ENCODE measurements at places on chromosomes 4 and X.

DNA sequence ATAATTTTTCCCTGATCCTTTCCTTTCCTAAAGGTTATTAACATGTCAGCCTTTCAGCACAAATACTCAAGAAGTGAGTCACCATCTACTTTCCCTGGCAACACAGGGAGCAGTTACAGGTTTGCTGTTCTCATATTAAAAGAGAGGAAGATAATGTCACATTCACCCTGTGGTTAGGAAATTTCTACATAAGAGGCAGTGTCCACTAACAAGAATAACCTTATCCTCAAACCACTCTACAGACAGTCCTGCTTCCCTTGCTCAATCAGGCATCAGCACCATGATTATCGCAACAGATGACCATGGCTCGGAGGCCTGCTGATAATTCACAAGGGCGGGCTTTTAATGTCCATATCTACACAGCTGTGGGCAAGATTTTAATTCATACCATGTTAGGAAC lies 30.9 kb downstream of the RNF150 start:
- DNase-seq: no peak

- DNase-seq: no peak
Measured at GRCh38 chr4:125991398-125991797, 676.6 kb downstream of the FAT4 start.

DNA sequence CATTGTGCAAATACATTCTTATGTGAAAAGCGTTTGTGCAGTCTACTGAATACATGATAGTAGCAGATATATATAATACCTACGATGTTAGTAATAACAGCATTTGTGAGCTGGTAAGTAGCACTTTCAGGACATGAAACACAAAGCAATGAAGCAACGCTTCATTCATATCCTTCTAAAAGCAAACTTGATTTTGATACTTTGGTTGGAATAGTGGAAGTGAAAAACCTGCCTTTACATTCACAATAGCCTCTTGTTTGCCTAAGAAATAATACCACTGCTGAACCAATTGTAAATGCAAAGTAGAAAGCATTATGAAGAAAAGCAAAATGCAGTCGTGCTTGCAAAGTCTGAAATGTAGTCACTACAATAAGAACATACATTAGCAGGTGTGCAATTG lies 926.3 kb downstream of the FSTL5 start:
- no peak for DNase-seq

DNA sequence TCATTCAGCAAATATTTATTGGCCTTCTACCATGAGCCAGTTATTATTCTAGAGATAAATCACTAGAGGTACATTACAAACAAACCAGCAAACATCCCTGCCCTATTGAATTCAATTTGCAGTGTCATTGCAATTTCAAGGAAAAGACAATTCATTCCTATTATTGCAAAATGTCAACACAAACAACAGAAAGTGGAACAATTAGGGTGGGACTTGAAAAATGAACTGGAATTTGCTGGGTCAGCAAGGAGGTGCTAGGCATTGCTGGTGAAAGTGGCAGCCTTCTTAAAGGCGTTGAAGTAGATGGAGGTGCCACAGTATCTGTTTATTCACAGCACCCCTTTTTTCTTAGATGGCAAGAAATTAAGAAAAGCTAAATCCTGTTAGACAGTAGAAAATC lies 224.0 kb upstream of the BMP3 start:
- DNase-seq: no peak

DNA sequence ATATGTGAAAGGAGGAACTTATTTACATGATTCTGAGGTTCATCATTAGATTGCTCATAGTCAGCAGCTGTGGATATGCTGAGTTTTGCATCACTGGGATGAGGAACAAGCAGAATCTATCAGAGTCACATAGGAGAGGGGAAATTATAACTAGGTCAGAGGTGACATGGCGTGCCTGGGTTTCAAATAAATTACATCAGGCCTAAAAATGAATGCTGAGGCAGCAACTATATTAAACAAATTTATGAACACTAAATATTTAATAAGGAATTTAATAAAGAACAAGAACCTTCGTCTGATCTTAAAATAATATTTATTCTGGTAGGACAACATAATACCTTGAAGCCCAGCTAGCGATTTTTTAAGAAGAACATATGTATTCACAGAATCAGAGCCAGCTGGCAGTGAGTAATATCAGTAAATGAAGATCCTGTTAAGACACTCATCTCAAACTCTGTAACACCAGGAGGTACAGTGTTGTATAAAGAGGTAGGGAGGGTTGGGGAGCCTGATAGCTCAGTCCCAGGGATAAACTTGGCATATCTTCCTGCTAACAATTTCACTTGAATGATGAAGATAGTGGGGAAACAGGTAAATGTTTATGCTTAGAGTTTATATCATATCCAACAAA lies 60.9 kb upstream of the HS3ST1 start:
- no peak for DNase-seq

DNA sequence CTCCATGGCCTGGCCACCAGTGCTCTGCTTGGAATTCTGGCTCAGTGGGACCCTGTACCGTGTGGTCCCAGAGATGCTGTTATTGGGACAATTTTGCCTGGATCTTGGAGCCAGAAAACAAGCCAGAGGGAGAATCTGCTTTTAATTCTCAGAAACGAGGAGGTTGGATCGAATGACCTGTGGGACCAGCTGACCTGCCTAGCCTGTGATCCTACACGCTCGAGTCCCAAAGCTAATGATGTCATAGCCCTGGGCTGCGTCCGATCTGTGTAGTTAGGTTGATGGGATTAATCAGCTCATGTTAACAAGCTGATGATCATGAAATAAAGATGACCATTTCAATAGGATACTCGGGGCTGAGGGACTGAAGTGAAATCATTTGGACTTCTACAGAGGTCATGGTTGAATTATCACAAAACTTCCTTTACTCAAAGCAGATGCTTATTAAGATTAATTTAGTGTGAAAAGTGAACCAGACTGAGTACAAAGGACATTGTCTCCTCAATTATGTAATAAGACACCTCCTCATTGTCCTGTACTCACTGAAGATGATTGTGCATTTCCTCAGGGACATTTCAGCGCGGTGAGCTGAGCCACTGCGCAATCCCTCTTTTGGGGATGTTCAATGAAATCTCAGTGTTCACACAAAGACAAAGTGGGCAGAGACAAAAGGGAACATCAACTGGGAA lies 51.9 kb upstream of the STX18 start:
- no peak for DNase-seq

DNA sequence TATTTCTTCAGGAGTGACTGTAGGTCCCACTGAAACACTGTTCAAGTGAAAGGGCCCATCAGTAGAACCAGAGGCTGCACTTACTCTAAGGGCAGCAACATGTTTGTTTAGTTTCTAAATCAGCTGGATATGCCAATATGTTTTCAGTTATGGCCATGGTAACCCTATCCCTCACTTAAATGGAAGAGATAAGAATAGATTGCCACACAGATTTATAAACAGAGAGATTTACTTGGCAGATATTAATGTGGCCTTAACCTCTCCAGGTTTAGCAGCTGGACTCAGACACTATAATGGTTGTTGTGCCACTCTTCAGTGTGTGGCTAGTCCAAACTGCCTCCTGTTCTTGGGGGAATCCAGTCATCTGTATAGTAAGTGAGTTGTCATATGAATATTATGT lies 354.1 kb downstream of the TEX13C start:
- DNase-seq: no peak

DNA sequence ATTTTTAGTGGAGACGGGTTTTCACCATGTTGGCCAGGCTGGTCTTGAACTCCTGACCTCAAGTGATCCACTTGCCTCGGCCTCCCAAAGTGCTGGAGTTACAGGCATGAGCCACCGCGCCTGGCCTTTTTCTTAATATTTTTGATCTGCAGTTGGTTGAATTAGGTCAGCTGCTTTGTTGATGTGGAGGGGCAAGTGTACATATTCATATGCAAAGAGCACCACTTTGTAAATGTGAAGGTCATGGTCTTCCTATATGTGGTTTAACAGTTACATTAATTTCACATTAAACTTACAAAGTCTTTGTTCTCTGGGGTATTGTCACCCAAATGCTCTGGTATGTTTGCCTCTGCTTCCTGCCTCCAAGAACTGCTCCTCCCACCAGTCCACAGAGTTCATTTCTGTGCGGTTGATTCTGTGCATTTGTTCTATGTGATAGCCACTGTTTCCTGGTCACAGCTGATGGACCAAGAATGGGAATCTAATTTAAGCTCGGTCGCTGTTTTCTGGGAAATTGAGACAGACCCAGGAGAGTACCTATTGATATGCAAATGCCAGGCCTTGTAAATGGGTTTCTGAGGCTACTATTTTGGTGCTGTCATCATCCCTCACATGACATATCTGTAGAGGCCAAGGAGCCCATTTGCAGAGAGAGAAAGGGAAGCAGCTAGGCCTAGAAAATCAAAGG lies 26.9 kb upstream of the HPSE start:
- no peak for DNase-seq

GRCh38 chr4:89537281-89537680 lies 229.7 kb upstream of the GPRIN3 start:
- DNase-seq: no peak

DNA sequence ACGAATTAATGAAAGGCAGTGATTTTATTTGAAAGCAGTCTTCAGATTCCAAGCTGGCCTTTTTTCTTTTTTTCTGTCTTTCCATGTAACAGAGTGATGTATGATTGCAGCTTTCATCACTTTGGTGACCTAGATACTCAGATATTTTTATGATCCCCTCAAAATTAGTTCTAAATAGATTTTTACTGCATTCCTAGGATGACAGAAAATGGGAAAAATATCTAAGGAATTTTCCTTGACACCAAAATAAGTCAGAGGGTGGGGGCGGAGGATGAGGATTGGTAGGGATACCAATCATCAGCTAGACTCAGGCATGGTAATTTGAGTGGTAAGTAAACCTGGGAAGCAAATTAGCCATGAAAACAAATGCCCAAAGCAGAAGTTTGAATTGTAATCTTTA lies 11.9 kb upstream of the HMGB2 start:
- DNase-seq: no peak

DNA sequence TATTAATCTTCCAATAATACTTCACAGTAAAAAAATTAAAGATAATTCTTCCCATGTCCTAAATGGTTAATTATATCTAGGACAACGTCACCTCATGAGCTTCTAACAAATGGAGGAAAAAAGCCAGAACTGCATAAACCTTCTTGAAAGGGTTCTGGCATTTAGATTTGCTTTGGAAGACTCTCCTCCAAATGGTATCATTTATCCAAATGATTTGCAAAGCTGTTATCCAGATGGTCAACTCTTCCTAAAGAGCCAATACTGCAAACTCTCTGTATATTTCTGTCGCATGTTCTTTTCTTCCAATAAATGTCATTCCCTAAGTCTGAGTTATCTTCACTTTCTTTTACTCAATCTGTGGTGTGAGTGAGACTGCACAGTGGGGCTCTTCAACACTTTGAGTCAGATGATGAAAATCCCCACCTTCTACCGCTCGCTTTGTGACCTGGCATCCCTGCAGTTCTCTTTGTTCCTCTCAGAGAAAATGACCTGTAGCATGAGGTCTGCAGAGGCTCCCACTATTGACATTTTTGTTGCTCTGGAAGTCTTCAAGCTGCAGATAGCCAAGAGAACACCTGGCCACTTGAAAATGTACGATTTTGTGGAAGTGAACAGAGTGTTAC lies 52.9 kb downstream of the TMEM150C start:
- no peak for DNase-seq

GRCh38 chr4:42151568-42152506 lies 618 bp downstream of the BEND4 start:
- peak; percentile 46 for DNase-seq

DNA sequence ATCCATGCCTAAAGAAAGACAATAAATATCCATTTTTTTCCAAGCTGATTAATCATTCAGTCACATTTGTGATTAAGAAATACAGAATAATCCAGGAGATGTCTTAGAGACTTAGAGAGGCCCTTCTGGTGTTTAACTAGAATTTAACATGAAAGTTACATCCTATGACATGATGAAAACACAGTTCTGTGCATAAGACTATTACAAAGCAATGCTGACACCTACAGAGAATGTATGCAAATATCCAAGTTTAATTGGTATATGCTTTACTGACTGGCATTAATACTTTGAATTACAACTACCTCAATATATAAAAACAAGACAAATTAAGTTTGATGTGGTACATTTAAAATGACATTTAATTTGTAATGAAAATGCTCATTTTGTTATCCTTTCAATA lies 17.8 kb upstream of the TLL1 start:
- no peak for DNase-seq

DNA sequence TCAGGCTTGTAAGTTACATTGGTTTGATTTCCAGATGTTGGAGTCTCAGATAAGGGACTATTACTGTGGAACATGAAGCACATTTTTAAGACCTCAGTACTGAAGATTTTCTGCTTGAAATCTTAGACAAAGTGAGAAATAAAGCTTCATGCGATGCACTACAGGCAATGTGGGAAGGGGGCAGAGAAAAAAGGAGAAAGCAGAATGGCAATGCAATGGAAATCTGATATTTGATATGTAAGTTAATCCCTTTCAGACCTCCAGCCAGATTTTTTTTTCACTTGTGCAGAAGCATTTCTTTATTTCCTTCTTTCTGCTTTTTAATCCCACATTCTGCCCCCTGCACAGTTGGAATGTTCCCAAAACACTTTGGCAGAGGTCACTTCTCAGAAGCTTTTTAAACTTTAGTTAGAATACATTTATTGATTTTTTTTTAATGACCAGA lies 174.3 kb downstream of the ADGRL3 start:
- DNase-seq: no peak

DNA sequence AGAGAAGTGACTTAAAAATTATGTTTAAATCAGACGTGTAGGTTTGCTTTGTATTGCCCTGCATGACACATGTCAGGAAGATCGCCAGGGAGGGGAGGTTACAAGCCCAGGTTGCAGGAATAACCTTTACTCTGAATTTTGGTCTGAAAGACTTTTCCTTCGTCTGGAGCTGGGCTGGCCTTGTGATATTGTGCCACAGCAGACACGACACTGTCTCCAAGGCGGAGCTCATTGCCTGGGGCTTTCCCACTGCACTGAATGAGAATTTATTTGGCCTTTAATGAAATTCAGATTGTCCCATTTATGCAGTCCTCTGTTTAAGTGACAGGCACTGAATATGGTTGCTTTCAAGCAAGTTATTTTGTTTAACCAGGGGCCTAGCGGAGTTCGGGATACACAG lies 45.1 kb downstream of the RHOH start:
- no peak for DNase-seq

DNA sequence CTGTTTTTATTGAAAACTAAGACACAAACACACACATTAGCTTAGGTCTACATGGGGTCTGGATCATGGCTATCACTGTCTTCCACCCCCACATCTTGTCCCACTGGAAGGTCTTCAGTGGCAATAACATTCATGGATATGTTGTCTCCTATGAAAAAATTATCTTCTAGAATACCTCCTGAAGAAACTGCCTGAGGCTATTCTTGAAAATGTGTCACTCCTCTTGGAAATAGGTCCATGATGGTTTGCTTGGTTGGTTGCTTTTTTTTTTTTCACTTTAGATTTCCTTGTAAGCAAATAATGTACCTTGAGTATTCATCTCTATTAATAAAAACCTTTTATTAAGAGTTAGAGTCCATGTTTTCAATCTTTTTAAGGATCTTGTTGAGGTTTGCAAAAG lies 195.3 kb upstream of the PDE5A start:
- no peak for DNase-seq

- peak; percentile 55 for DNase-seq
Measured at GRCh38 chr4:80365928-80366327, 30.4 kb downstream of the CFAP299 start.
